ENCODE measurements at places on chromosomes 12 and 14.
A peak's percentile ranks its signal among the peaks of the same experiment; 100 is the strongest.

DNA sequence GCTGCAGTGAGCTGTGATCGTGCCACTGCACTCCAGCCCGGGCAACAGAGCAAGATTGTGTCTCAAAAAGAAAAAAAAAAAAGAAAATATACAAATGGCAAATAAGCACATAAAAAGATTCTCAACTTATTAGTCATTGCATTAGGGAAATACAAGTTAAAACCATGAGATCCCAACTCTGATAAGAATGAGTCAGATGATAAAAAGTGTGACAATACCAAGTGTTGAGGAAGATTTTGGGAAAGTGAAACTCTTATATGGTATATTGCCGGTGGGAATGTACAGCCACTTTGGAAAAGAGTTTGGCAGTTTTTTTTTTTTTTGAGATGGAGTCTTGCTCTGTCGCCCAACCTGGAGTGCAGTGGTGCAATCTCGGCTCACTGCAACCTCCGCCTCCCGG, 7.6 kb upstream of the PRPF40B start:
- DNase-seq: no peak

DNA sequence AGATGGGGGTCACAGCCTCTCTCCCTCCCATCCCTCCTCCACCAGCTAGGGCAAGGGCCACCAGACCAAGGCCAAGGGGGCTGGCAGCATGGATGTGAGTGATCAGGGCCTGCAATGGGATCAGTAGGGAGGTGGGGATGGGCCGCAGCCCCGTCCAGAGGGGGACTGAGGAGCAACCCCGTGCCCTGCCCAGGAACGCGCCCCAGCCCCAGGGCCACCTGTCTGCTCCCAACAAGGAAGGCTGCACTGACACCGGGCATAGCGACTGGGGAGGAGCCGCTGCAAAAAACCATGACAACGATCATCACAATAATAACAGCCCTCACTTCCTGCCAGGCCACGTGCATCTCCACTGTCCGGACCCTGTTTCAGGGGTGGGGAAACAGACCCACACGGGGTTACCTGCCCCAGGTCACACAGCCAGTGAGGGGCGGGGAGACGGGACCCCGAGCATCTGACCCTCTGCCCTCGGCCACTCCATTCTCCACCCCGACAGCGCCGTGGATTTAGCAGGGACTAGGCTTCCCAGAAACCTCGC, 24.3 kb downstream of the NCOR2 start:
- DNase-seq: peak; percentile 68

DNA sequence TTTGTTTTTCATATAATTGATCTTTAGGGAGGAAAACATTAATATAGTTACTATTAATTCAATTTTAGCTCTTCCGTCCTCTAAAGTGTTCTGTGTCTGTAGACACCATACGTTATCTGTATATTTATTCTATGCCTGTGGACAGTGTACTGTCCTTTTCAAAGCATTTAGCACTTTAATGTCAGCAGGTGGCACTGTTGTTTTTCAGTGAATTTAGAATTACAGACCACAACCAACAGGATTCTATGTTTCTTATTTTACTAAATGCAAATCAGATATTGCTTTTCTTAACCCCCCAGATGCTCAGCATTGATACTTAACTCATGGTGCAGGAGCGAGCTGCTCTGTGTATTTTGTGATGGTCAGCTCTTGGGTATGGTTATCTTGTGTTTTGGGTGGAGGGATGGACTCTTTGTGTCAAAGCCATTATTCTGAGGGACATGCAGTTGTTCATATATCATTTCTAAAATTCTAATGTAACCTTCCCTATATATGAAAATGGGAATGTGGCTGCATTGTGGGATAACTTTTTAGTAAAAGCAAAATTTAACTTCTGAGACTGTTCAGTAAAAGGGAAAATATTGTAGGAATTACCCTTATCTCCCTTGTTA, 65.2 kb downstream of the PAPOLA start:
- peak; percentile 70 for DNase-seq

DNA sequence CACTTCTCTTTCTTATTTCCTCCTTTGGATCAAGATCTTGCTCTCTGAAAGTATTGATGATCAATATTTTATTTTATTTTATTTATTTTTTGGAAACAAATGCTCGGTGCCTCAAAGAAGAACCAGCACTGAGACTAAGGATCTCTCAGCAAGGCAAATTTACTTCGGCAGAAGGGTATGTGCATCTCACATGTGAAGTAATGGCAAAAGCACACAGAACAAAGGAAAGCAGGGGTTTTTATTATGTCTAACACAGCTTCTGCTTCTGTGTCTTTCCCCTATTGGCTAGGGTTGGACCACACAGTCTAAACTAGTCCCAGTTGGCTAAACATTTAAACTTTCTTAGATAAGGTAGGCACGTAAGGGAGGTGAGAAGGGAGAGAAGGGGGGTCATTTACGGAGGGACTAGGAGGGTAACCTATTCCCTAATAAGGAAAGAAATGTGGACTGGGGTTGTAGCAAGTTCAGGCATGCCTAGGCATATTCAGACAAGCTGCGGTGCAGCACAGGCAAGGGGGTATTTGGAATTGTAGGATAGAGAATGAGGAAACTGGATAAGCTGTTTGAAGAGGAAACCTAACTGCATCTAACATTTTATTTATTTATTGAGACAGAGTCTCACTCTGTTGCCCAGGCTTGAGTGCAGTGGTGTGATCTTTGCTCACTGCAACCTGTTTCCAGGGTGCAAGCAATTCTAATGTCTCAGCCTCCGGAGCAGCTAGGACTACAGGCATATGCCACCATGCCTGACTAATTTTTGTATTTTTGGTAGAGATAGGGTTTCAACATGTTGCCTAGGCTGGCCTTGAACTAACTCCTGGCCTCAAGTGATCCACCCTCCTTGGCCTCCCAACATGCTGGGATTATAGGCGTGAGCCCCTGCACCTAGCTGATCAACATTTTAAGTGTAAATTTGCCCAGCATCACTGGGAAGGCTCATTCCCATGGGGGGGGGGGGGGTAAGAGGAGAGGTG, 90.0 kb upstream of the EIF5 start:
- no peak for DNase-seq

DNA sequence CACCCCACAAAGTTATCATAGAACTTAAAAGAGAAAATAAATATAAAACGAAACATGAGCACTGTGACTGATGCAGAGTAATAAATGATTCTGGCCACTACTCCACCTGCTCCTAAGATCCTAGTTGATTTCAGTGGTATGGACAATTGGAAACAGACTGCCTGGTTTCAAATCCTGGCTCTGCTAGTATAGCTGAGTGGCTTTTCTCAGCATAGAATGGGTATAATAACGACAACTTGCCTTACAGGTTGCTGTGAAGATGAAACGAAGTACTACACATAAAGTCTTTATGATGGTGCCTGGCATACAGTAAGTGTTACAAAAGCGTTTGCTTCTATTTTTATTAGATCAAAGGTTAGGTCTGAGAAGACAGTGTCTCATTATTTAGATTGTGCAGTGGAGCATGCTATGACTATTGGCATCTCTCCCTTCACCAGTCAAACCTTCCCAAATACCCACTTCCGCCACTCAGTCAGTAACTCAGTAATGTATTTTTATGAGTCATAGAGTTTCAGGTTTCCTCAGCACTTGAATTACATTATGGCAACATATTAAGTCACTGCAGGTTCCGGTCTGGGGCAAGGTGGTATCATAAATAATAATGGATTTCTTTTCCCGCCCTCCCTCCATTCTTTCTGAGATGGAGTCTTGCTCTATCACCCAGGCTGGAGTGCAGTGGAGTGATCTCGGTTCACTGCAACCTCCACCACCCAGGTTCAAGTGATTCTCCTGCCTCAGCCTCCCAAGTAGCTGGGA, 29.7 kb upstream of the NR2C1 start:
- DNase-seq: peak; percentile 80

DNA sequence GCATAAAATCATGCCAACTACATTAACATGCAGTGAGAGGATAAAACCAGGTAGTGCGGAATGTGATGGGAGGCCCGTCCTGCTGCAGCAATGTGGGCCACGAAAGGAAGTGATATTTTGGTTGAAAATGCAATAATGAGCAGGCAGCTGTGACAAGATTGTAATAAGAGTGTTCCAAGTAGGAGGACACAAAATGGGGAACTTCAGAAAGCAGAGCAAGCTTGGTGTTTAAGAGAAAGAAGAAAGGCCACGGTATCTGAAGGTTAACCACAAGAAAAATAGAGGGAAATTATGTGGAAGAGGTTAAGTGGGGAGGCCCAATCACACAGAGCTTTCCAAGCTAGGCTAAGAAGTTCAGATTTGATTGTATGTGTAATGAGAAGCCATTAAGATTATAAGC, 34.3 kb downstream of the OVCH1 start:
- DNase-seq: no peak

DNA sequence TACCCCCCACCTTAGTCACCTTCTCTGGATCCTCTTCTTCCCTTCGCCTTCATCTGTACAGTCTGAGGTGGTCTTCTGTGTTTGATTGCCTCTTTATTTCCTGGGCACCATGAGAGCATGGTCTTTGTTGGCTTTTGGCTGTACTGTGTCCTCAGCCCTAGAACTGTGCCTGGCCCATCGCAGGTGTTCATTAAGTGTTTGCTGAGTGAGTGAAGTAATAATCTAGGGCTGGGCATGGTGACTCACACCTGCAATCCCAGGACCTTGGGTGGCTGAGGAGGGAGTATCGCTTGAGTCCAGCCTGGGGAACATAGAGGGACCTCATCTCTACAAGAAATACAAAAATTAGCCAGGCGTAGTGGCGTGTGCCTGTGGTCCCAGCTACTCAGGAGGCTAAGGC, 13.9 kb downstream of the ALDH2 start:
- no peak for DNase-seq

DNA sequence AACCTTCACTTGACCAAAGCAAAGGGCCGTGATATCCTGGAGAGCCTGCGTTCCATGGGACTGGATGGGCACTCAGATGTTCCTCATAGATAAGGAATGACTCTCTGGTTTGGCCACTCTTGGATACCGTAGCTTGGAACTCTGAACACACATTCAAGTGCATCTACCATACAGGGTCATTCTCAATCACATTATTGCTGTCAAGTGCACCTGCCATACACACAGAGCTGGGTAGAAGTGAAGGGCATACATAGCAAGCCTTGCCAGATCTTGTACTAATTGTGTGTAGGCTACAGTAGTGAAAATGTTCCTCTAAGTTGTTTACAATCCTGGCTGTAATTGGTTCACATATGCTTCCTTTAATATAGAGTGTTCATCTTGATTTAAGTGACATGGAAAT, 58.3 kb downstream of the PELI2 start:
- no peak for DNase-seq

DNA sequence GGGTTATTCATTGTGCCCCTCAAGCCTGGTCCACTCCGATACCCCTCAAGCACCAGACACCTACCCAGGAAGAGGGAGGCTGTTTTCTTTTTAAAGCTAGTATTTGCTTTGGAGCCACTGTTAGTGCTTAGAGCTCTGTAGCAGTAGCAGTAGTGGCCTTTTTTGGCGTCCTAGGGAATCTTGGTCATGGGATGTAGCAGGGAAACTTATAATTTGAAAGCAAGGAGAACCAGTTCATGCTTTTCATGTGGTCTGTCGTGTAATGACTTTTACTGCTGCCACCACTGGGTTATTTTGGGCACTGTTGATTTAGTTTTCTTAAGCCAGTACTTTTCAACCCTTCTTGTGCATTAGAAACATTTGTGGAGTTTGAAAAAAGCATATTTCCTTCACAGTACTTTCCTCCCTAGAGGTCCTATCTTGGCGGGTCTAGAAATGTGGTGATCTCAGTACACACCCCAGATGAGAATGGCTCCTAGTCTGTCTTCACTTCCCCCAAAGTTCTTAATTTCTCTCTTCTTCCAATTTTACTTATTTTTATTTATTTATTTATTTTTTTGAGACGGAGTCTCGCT, 49.7 kb downstream of the MARK3 start:
- DNase-seq: no peak

- no peak for DNase-seq
These were observed 4.0 kb downstream of the VPS37B start for GRCh38 chr12:122891661-122892525.

DNA sequence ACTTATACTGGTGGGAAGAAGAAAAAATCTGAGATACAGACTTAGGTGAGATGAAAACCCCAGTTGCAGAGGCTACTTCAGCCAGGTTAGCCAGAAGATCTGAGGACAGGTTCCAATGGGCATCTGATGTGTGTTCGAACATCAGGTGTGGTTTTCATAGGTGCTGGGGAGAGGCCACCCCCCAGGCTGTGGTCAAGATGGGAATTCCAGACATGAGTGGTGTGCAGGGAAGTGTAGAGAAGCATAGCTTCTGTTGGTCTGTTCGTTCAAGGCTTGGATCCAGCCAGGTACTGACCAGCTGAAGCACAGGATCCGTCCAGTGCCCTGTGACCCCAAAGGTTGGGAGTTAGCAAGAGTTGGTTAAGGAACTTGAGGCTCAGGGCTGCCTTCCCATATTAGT, 85.5 kb downstream of the SSPN start:
- DNase-seq: no peak

DNA sequence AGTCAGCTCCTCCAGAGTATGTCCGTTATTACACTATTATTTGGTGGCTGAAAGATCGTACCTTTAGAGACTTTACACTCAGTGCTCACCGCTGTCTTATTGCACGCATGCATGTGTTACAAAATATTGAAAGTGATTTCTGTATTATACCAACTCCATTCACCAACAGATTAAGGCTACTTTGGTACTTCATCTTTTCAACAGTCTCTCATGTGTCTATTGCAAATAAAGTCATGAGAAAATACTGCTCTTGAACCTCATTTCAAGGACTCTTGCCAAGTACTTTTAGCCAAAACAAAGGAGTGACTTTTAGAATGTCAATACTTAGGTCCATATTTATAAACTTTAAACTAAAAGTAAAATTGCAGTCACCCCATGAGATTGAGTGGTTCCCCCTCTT, 503.6 kb downstream of the TMEM121 start:
- DNase-seq: no peak
